SJCRH30 (cell line): ENCODE measurements at places on chromosomes 3 and 15. TPM values are rescaled to one million over a fixed set of nuclear protein-coding genes. Genes with fewer than 3 reads are reported as not detected.

DNA sequence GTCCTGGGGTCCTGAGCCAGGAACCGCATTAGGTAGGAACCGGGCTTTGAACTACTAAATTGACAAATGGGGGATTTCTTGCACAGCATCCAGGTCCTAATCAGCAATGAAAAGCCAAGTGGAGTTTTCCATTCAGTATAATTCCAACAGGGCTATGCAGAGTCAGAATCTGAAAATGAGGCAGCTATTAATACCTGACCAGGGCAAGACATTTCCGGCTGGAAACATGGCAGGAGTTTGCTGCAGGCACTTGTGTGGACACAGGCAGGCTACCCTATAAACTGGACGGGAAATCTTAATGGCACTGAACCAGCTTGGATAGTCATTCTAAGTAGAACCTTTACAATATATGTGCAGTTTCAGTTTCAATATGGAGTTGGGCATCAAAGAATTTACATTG is 553.1 kb downstream of the FGF12 start:
- no peak for DNase-seq

GRCh38 chr3:7749931-7750695 is 751.5 kb upstream of the LMCD1 start:
- no peak for DNase-seq

GRCh38 chr3:7172996-7173395 is 312.1 kb downstream of the GRM7 start:
- no peak for DNase-seq

- DNase-seq, result no peak
Measured at GRCh38 chr3:48750856-48751255, 33.8 kb upstream of the IP6K2 start.

GRCh38 chr3:122691195-122691594 is 10.6 kb downstream of the PARP14 start:
- DNase-seq, result no peak

- no peak for DNase-seq
Measured at GRCh38 chr3:39121621-39122020, 14.1 kb downstream of the TTC21A start.

GRCh38 chr15:31396881-31397560 is 70.4 kb downstream of the KLF13 start:
- DNase-seq, result peak; percentile 94

- no peak for DNase-seq
Measured at GRCh38 chr3:133124511-133124910, 86.3 kb downstream of the TMEM108 start.

LTK gene
- 4.7 and 4.9 TPM in 2 replicates for total RNA-seq
